ENCODE measurements at places on chromosomes 11 and 22.

DNA sequence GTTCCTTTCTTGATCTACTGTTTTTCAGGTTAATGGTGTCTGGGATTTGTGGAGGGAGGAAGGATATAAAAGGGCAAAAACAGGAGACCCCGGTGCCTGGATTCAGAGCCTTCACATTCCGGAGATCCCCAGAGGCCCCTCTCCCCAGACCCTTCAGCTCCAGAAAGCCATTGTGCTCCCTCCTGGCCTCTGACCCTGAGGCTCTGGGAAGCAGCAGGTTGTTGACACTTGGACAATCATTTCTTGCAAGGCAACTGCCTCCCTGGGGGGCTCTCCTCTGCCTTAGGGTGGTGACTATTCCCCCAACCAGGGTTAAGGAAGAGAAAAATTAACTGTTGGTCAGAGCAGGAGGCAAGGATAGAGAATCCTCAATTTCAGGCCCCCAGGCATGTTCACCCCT is 86.9 kb upstream of the NNMT start:
- DNase-seq: no peak

DNA sequence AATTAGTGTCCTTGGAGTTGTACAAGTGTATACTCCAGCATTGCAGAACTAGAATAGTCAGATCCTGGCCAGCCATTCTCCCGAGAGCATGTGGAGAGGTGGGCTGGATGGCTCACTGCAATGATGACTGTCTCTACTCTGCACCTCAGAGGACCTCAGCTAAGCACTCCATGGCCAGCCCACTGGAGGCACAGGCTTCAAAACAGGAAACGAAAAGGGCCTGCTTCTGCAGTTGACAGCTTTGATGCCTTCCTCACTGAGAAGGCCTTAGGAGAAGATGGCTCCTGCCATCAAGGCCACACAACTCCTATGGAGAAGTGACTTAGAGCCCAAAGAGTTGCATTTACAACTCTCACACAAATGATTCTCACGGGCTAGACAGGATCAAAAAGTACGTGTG is 9.1 kb downstream of the POLD4 start:
- no peak for DNase-seq

- DNase-seq: no peak
Measured at GRCh38 chr22:44870021-44870420, 117.6 kb downstream of the ARHGAP8 start.

GRCh38 chr11:464316-464715 is 14.2 kb downstream of the PTDSS2 start:
- no peak for DNase-seq

GRCh38 chr11:115475564-115475963 is 28.7 kb downstream of the CADM1 start:
- DNase-seq: no peak

DNA sequence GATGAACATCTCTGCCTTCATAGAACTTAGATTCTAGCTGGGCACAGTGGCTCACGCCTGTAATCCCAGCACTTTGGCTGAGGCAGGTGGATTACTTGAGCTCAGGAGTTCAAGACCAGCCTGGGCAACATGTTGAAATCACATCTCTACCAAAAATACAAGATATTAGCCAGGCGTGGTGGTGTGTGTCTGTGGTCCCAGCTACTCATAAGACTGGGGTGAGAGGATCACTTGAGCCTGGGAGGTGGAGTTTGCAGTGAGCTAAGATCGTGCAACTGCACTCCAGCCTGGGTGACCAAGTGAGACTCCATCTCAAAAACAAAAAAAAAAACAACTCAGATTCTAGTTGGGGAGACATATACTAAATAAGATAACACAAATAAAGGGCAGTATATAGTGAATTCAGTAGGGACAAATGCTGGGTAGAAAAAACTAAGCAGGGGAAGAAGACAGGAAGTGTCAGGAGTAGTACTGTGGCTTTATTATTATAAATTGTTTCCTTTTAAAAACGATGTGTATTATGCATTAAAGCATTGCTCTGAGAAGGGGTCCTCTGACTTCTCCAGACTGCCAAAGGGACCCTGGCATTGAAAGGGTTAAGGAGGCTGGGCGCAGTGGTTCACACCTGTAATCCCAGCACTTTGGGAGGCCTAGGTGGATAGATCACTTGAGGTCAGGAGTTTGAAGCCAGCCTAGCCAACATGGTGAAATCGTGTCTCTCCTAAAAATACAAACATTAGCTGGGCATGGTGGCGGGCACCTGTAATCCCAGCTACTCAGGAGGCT is 46.7 kb downstream of the PACS1 start:
- no peak for DNase-seq

DNA sequence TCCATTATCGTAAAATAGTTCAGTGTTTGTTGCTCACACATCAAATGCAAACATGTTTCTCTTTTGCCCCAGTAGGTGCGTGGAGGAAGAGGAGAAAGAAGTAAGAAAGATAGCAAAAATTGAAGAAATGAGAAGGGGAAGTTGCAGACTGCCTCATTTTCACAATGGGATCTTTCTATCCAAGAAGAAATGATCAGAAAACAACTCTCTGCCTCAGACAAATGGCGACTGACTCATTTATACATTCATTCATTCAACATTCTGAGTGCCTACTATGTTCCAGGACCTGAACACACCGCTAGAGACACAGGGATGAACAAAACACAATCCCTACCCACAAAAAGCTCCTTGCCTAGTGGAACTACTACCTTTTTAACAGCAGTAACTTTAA is 367 bp downstream of the HPS5 start:
- DNase-seq: no peak

DNA sequence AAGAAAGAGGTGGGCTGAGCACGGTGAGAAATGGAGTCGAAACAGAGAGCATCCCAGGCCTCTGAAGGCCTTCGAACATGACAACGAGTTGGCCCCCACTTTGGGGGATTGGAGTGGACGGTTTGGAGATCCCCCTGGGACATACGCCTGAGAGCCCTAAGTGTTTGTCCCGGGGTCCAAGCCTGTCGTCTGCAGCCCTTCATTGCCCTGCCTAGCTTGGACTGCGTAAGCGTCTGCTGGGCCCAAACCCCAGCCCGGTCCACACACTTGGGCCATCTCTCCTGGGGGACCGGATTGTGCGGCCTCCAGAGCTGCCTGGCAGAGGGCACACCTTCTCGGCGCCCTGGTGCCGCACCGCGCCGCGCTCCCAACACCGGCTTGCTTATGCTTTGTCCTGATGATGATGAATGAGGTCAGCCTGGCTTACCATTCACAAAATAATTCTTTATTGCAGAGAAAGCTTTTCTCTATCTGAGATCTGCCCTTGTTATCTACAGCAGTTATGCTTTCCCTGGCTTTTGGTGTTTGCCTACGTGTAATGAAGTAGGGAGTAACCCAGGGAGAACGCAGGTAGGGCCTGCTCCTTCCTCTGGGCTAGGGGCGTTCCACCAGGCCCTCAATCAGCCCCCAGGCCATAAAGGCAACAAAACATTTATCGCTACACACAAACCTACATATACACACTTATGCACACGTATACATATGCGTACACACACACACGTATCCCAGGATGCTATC is 85.9 kb upstream of the PPARA start:
- no peak for DNase-seq

GRCh38 chr11:75654314-75654713 is 14.5 kb downstream of the MAP6 start:
- DNase-seq: no peak

DNA sequence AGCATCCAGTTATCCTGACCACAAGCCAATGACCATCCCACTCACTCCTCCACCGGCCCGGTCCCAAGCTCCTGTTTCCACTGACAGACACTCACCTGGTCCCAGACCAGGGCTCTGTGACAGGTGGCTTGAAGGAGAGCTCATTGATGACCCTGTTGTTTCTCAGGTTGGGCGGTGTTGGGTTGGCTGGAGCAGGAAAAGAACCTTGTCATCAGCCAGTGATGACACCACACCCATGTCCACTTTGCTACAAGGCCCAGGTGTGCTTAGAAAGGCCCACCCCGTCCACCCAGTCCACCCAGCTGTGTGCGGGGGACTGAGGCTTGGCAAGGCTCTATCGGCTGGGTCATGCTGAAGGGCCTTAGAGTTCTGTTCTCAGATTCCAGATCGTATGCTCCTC is 42.9 kb downstream of the GAB4 start:
- no peak for DNase-seq

GRCh38 chr11:122075016-122075415 is 41.0 kb downstream of the BLID start:
- no peak for DNase-seq

GRCh38 chr11:132650969-132651720 is 881.2 kb downstream of the OPCML start:
- no peak for DNase-seq

- no peak for DNase-seq
Measured at GRCh38 chr11:70460964-70461363, 62.6 kb downstream of the CTTN start.

GRCh38 chr22:30640361-30640760 is 4.8 kb downstream of the SLC35E4 start:
- DNase-seq: no peak

- DNase-seq: no peak
Measured at GRCh38 chr11:123354371-123354975, 75.6 kb upstream of the GRAMD1B start.

GRCh38 chr11:12110714-12111548 is 541 bp downstream of the MICAL2 start:
- DNase-seq: no peak

- DNase-seq: peak; percentile 39
Measured at GRCh38 chr11:128026596-128026995, 560.8 kb downstream of the ETS1 start.

DNA sequence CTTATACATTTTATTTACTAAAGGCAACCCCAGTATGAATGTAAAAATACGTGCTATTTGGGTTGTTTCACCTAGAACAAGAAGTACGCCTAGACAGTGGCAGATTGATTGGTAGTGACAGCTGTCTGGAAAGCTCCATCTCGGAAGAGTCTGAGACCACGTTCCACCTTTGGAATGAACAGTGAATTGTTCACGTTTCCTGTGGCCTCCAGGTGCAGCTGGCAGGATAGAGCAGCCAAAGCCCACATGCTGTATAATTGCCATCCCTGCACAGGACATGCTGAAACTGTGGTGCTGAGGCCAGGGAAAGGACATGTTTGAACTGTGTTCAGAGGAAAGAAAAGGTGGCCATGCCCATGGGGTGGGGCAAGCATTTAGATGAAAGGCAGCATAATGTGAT is 218.7 kb upstream of the MTNR1B start:
- DNase-seq: no peak

- no peak for DNase-seq
Measured at GRCh38 chr11:117189941-117190544, 9.1 kb upstream of the TAGLN start.

DNA sequence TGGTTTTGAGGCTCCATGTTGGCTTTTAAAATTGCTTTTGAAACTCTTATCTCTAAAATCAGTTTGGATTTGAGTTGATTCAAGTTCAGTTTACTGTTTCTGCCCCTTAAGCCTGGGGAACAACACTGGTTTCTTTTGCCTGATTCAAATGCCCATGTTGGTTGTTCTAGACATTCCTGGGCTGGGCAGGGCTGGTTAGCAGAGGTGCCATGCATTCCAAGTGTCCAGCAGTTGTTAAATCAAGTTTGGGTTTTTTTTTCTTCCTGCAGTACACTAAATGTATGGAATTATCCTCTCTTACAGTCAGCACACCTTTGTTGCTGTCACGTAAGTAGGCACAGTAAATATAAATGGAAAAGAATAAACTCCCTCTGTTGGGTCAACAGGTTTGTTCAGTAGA is 67.2 kb upstream of the MTMR2 start:
- no peak for DNase-seq

DNA sequence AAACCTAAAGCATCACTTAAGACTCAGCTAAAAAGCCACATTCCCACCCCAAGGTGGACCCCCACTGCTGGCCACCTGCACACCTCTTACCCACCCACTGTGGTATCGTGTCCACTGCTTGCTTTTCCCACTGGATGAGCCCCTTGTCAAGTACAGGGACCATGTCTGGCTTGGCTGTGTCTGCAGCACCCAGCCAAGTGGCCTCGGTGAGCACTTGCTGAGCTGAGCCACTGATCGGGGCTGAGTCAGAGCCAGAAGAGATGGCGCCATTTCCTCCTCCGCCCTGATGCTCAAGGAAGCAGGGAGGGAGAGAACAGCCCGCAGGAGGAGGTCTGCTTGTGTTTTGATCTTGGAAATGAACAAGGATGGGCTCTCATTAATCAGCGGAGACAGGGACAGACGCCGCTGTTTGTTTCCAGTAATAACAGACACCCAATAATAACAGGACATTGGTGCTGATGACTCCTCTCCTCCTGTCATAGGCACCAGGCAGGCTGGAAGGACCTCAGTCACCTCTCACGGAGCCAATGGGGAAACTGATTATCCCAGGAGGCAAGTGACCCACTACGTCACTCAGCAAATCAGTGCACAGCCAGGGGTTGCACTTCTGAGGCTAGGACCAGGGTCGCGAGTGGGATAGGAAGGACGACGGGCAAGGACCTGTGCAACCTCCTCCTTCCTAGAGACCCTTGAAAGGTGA is 85.2 kb upstream of the RTL6 start:
- no peak for DNase-seq

DNA sequence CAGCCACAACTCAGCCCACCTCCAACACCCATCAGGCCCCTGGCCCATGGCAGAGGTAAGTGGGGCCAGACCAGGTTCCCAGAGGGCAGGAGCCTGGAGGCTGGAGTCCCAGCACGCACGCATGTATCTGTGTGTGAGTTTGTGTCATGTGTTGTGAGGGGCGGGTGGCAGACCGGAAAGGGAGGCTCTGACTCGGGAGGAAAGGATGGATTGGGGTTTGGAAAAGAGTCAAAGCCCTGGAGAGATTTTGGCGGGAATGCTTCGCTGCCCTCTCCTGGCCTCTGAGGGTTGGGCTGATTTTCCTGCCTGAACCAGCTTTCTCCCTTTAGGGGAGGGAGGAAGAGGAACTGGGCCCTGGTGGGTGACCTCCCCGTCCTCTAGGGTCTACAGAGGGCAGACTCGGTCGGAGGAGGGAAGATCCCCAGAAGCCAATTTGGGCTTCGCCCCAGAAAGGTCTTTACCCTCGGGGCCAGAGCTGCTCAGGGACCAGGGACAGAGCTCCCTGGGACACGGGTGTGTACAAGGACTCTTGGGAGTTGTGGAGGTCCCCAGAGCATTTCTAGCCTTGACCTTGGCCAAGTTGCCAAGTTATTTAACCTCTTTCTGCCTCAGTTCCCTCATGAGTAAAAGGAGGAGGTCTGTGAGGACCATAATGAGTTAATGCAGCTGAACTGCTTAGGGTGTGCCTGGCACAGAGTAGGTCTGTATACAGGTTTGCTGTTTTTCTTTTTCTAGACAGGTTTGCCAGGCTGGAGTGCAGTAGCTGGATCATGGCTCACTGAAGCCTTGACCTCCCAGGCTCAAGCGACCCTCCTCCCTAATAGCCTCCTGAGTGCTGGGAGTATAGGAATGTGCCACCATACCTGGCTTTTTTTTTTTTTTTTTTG is 6.9 kb downstream of the C11orf68 start:
- peak; percentile 85 for DNase-seq

GRCh38 chr11:34300026-34300925 is 57.5 kb downstream of the ABTB2 start:
- no peak for DNase-seq

DNA sequence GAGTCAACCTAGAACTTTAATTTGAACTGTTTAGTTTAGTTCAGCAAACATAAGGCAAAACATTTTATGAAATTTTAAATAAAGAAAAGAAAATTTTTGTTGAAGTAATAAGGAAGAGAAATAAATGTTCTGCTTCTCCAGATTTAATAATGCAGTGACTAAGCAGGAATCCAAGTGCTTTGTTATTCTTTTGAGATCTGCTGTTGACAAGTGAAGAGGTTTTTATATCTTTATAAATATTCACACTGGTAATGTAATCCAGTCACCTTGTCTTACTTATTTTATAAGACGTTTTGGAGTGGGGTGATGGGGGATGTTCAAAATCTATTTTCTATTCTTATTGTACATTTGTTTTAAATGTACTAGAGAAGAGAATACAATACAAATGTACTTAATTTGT is 725.9 kb upstream of the CCDC179 start:
- DNase-seq: no peak
